ENCODE measurements at places on chromosomes 3 and 15. TPM values are rescaled to one million over a fixed set of nuclear protein-coding genes. Genes with fewer than 3 reads are reported as not detected.

The IFT80 gene
- total RNA-seq = 16.2 TPM

The RASL12 gene
- total RNA-seq = 0.09 TPM

The ALDH1A3 gene
- 82.6 TPM for total RNA-seq

The FSTL1 gene
- total RNA-seq = 542 TPM

The TM4SF1 gene
- 910 TPM for total RNA-seq

The CLDN18 gene
- total RNA-seq = not detected
